T-helper 2 cell treated with Interferon-gamma antibody and Interleukin-4, amounts not matched to agents 5 μg/mL and 100 μg/mL, for 36 hours (primary cell): ENCODE measurements at places on chromosomes 5 and 9.

- peaks cover 8% of the 10 kb centered on the region for H3K27me3 ChIP-seq
- no peaks in the 10 kb centered on the region for H3K36me3 ChIP-seq
- no peak overlapping the region for H3K27ac ChIP-seq
Observed at GRCh38 chr9:133692364-133692985, 45.7 kb downstream of the SARDH start.

- no peaks in the 10 kb centered on the region for H3K4me1 ChIP-seq
- no peak for DNase-seq
- no peak overlapping the region for H3K4me3 ChIP-seq
- no peak overlapping the region for H3K27ac ChIP-seq
Observed at GRCh38 chr5:130279386-130279785, 375.1 kb downstream of the CHSY3 start.

- H3K4me3 ChIP-seq = no peak overlapping the region
- no peaks in the 10 kb centered on the region for H3K4me1 ChIP-seq
- no peaks in the 10 kb centered on the region for H3K36me3 ChIP-seq
- peaks cover 14% of the 10 kb centered on the region for H3K27me3 ChIP-seq
- H3K27ac ChIP-seq = no peak overlapping the region
Observed at GRCh38 chr5:554284-554988, 30.2 kb upstream of the SLC9A3 start.

- DNase-seq = no peak
- H3K4me1 ChIP-seq = peaks cover 22% of the 10 kb centered on the region
- H3K27me3 ChIP-seq = no peaks in the 10 kb centered on the region
- no peak overlapping the region for H3K27ac ChIP-seq
Observed at GRCh38 chr9:15353892-15354291, 46.9 kb upstream of the TTC39B start.

GRCh38 chr9:111231801-111232580 is 98.0 kb downstream of the OR2K2 start:
- H3K4me1 ChIP-seq = no peaks in the 10 kb centered on the region
- H3K36me3 ChIP-seq = no peaks in the 10 kb centered on the region
- H3K27ac ChIP-seq = no peak overlapping the region
- no peaks in the 10 kb centered on the region for H3K27me3 ChIP-seq
- no peak for DNase-seq

GRCh38 chr9:81906671-81907070 is 21.6 kb upstream of the SPATA31D4 start:
- no peaks in the 10 kb centered on the region for H3K36me3 ChIP-seq
- DNase-seq = no peak
- no peak overlapping the region for H3K27ac ChIP-seq
- no peaks in the 10 kb centered on the region for H3K27me3 ChIP-seq
- H3K4me1 ChIP-seq = no peaks in the 10 kb centered on the region
